Left lobe of liver (tissue), 2 donors: ENCODE measurements at places on chromosomes 3 and 15. TPM values are rescaled to one million over a fixed set of nuclear protein-coding genes. Genes with fewer than 3 reads are reported as not detected.

DNA sequence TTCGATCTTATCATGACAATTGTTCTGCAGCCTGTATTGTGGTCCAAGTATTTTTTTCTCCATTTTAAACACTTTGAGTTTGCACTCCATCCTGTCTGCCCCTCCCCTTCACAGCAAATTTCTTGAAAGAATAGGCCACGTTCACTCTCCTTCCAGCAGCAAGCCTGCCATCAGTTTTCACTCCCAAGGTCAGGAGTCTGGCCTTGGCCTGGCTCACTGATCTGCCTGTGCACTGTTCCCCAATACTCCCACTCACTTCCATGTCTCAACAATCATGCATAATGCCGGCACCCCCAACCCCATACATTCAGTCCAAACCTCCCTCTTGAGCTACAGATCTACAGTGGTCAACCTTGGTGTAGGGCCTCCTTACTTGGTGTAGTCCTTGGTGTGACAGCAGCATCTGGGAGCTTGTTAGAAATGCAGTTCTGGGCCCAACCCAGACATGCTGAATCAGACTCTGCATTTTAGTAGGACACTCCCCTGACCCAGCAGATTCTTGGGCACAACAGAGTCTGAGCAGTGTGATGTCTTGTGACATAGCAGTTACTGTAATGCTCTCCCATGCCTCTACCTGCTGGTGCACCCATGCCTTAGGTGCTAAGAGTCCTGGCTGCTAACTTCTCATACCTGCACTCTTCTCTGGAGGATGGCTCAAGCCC is 58.3 kb upstream of the XCR1 start:
- no peak for DNase-seq

GRCh38 chr15:48427479-48427878 is 96.2 kb downstream of the DUT start:
- DNase-seq = no peak

- no peak for DNase-seq
Measured at GRCh38 chr3:25784971-25785370, 1.7 kb upstream of the NGLY1 start.

- no peak for DNase-seq
Measured at GRCh38 chr15:94404733-94405283, 173.4 kb downstream of the MCTP2 start.

DNA sequence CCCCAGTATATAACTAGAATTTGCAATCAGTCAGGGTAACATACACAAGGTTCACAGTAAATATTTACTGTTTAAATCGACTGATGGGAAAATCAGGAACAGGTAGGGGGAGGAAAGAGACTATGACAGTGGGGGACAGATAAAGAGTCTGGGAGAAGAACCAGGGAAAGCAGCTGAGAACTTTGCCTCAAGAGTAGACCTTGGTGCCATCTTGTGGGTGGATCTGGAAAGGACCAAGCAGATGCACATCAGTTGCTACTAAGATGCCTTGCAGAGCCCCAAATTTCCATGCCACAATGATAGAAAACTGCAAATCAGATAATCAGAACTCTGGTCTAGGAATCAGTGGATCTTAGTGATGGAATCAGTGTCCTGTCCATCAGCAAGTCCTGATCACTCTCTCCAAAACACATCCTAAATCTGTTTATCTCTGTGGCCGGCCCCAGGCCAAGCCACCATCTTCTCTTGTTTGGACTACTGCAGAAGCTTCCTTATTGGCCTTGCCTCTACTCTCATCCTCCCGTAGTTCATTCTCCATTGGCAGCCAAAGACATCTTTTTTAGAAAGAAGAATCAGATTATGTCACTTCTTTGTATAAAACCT is 62.7 kb downstream of the PDE8A start:
- DNase-seq = peak; percentile 60

DNA sequence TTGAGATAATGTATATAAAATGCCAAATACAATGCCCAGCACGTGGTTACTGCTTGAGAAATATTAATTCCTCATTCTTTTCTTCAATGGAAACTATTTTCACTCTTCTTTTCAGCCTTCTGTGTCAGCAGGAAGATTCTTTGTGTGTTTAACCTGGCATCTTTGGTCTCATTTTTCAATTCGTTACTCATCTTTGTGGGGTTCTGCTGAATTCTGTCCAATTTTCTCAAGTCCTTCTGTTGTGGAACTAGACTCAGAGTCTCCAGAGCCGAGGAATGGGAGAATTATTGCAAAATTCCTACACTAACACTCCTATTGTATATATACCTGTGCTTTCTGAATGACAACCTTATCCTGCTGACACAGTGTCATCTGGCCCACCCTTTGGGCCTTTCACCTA is 96.8 kb upstream of the RGMA start:
- no peak for DNase-seq

DNA sequence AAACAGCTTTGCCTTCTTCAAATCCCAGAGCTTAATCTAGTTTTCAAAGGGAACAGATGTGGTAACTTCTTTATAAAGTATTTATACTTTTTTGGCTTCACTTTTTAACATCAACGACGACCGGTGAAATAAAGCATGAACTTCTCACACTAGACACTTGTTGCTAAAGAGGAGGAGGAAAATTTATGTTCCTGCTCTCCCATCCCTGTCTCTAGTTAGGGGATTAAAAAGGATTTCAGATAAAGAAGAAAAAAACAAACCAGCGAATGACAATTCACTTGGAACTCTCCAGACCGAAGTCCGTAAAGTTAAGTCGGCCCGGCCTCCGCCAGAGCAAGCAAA is 672 bp downstream of the NEDD4 start:
- no peak for DNase-seq

DNA sequence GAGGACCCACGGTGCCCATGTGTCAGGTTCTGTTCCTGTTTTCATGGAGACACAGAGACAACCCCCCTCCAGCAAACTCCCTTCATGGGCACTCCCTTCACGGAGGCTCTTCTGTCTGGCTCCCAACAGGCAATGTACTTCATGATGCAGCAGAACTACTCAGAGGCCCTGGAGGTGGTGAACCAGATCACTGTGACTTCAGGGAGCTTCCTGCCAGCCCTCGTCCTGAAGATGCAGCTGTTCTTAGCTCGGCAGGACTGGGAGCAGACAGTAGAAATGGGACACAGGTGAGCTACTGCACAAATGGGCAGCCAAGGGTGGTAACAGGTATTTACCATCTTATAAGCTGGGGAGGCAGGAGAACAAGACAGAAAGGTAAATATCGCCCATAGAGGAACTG is 7.0 kb downstream of the TTC21A start:
- no peak for DNase-seq

GRCh38 chr15:87369269-87369668 is 887.3 kb downstream of the NTRK3 start:
- DNase-seq = no peak

GRCh38 chr15:61084472-61084871 is 144.6 kb downstream of the RORA start:
- no peak for DNase-seq

GRCh38 chr15:52150871-52151270 is 38.3 kb upstream of the BCL2L10 start:
- DNase-seq = no peak

GRCh38 chr15:62857411-62857853 is 185.1 kb upstream of the TPM1 start:
- DNase-seq = no peak

GRCh38 chr3:36926292-36926897 is 18.5 kb downstream of the TRANK1 start:
- DNase-seq = no peak

DNA sequence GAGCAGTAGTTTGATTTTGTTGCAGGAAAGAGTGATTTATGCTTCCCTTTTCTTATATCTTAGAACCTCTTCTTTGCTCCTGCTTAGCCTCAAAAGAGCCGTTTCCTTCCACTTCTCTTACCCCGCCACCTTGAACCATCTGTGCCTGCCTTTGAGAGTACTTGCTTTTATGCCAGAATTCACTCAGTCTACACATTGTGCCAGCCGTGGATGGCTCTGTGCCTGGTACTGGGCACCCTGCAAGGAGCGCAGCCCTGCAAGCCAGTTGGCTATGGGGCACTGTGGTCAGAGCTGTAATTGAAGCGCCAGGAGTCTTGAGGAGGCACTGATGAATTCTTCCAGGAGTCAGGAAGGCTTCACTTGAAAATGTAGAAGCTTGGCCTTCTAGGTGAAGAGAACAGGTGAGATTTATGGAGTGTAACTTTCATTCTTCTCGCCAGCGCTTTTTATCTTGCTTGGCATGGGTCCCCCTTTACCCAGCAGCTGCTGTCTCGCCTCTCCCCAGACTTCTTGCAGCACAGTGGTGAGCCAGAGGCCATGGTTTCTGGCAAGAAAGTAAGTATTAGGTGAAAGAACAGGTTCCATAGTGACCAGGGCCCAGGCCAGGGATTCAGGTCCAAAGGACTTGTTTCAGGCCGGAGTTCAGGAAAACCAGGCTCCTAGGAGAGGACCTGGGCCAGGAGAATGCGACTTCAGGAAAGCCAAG is 4.9 kb downstream of the TMED3 start:
- DNase-seq = no peak

GRCh38 chr3:96466441-96466840 is 348.0 kb upstream of the EPHA6 start:
- no peak for DNase-seq

CAMP gene
- total RNA-seq = 0.40 TPM

UQCC5 gene
- 7.4 TPM for total RNA-seq

HES1 gene
- 21.3 TPM for total RNA-seq

FGD5 gene
- 4.2 TPM for total RNA-seq

MORC1 gene
- total RNA-seq = 0.10 TPM
